Stimulated activated CD4-positive, alpha-beta T cell treated with anti-CD3 and anti-CD28 coated beads, TNF-alpha, amount 100 ng/mL, for 24 hours (primary cell): ENCODE measurements at places on chromosomes 6 and 20.
A peak's percentile ranks its signal among the peaks of the same experiment; 100 is the strongest.

DNA sequence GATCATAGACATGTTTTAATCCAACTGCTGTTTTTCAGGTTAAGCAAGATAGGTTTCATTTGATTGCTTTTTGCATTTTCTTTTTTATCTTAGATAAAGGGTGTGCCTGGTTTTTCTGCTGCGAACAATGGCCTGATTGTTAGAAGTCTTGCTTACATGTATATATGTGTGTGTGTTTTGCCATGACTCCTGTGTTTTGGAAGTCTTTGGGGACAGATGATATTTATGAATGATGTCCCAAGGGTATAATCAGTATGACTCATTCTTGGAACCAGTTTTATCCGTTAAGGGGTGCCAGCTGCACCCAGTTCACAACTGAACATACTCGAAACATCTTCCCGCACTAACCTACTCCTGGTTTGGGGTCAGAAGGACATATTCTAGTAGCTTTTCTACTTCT, 230.1 kb upstream of the SUPT3H start:
- DNase-seq, result no peak

- DNase-seq, result no peak
These were observed 91.7 kb upstream of the SLC22A16 start for GRCh38 chr6:110567957-110568696.

GRCh38 chr6:32685603-32686002, 19.1 kb upstream of the HLA-DQB1 start:
- no peak for DNase-seq

DNA sequence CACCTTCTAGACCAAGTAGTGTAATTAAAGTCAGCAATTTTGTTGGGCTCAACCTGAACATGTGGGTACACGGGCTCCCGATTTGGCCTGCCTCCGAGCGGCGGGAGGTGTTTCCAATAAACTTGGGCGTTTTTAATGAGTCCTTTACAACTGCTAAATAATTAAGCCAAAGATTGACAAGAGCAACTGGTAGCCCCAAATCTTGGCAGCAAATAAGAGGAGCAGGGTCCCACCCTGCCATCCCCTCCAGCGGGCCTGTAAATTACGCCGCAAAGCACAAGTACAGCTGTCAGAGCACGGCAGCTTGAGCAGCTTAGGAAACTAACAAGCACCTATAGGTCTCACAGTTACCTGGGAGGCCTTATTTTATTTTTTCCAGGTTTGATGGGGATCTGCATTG, 217.1 kb downstream of the BMP7 start:
- DNase-seq, result no peak

GRCh38 chr6:47308552-47309290, 984 bp downstream of the TNFRSF21 start:
- no peak for DNase-seq

DNA sequence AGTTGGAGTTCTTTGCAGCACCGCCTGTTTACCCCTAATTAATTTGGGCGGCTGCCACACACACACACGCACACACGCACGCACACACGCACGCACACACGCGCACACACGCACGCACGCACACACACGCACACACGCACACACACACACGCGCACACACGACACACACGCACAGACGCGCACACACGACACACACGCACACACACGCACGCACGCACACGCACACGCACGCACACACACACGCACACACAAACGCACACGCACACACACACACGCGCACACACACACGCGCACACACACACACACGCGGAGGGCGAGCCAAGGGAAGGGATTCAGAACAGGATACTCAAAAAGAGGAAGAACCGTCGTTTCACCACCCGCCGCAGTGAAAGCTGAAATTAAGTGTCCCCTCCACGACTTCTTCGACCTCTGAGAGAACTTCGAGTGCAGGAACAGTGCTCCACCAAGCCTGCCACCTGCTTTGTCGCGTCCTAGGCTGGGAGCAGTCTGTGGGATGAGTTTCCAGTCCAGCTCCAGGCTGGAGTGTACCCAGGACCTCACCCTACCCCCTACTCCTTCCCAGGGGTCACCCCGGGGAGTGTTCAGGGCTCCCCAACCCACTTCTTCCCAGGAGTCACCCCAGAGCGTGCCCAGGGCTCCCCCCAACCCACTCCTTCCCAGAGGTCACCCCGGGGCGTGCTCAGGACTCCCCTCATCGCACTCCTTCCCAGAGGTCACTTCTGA, 1.1 kb downstream of the RNASET2 start:
- no peak for DNase-seq

GRCh38 chr20:7285918-7286556, 518.6 kb downstream of the BMP2 start:
- peak; percentile 16 for DNase-seq

- DNase-seq, result no peak
These were observed 8.0 kb upstream of the LRRC1 start for GRCh38 chr6:53786832-53787231.

DNA sequence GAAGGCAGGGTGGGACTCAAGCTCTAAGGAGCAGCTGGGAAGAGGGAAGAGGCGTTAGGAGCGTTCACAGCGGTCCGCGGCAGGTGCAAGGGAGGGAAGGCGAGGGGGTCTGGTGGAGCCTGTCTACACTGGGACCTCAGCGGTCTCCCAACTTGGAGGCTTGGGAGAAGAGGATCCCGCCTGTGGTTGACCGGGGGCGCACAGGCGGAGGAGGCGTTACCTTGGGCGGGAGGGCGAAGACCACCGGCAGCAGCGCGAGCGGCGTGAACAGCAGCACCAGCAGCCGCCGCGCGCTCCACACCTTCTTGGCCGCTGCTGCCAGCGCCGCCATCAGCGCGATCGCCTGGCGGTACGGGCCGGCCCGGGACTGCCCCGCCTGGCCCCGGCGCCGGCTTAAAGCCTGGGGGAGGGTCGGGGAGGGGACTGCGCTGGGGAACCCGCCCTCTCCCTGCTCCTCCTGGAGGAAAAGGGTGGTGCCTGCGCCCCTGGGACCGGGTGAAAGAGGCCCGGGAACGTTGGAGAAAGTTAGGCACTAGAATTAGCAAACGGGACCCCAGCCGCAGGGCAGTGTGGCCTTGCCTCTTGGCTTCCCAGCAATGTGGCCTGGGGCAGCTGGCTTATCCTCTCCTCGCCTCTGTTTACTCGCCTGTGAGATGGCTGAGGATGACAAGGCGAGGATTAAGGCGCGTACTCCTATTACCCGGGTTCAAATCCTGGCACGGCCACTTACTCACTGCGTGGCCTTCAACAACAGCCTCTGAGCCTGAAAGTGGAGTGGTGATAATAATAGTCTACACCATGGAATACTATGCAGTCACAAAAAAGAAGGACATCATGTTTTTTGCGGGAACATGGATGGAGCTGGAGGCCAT, at the start of gene SLC13A3:
Gene SLC13A3 (minus strand): TSS at position 369 of the 872 bp plus-strand sequence. CDS start 38 bp downstream, at position 331.
- no peak for DNase-seq

- peak; percentile 67 for DNase-seq
These were observed at the start of gene SENP6 for GRCh38 chr6:75601304-75602245. SENP6 (plus strand) TSS chr6:75601880; CDS start chr6:75602525, 645 bp downstream.

DNA sequence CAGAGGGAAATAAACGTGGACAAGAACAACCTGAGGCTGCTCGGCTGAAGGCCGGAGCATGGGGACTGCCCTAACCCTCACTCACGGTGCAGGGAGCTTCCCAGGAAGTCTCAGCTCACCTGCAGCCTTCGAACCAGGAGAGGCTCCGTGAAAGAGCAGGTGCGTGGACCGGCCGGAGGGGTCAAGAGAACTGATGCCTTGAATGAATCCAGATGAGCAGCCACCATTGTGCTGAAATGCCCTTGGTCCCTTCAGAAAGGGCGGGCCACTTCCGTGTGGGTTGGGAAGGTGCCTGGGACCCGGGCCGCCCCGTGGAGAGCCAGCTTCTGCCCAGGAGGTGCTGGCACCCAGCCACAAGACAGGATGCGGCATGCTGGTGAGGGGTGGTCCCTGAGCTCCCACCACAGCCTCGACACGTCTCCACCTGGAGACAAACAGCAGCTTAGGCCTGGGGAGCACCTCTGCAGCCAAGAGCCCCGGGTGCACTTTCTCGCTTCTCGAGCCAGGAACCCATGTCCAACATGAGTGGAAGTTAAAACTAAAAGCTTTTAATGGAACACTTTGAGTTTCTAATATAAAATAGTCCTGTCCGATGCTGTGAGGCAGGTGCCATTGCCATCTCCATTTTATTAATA, 83.5 kb downstream of the TTLL2 start:
- no peak for DNase-seq

DNA sequence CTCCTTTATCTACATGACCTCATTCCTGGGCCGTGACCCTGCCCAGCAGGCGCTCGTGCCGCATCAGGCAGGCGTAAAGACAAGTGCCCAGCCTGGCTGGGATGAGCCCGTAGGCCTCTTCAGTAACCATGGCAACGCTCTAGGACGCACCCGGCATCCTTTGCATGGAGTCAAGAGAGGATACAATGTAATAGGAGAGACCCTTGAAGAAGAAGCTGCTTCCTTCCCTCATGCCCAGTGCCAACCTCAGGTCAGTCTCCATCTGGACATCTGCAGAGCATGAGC, 5.0 kb upstream of the LSM14B start:
- DNase-seq, result no peak

GRCh38 chr6:49551078-49551865, 804 bp downstream of the C6orf141 start:
- DNase-seq, result no peak

DNA sequence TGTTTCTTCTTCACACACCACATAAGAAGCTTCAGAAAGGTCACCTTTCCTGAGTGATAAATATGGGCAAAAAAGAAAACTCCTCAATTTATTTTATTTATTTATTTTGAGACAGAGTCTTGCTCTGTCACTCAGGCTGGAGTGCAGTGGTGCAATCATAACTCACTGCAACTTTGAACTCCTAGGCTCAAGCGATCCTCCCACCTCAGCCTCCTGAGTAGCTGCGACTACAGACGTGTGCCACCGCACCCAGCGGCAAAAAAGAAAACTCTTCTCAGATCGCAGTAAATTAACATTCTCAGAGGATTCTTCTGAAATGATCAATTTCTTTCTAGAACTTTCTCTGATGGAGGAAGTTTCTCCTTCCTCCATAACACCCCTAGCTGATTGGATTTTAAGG, 111.2 kb downstream of the TRERF1 start:
- DNase-seq, result no peak

- DNase-seq, result no peak
These were observed 56.4 kb upstream of the NNAT start for GRCh38 chr20:37464611-37465010.

DNA sequence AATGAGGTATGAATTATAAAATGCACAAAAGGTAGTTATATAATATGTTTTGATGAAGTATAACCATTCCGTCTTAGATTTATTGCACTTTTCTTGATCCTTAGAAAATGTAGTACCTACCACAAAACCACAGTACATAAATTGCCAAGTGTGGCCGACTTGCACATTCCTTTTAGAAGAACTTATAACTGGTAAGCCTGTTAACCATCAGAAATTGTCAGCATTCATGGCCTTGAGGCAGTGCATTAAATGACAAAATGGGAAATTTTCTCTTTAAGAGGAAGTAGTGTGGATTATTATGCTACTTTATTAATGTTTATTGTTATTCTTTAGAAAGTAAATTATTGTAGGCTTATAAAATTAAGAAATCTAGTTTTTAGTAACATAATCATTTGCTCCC, 29.6 kb downstream of the TAB2 start:
- DNase-seq, result no peak

DNA sequence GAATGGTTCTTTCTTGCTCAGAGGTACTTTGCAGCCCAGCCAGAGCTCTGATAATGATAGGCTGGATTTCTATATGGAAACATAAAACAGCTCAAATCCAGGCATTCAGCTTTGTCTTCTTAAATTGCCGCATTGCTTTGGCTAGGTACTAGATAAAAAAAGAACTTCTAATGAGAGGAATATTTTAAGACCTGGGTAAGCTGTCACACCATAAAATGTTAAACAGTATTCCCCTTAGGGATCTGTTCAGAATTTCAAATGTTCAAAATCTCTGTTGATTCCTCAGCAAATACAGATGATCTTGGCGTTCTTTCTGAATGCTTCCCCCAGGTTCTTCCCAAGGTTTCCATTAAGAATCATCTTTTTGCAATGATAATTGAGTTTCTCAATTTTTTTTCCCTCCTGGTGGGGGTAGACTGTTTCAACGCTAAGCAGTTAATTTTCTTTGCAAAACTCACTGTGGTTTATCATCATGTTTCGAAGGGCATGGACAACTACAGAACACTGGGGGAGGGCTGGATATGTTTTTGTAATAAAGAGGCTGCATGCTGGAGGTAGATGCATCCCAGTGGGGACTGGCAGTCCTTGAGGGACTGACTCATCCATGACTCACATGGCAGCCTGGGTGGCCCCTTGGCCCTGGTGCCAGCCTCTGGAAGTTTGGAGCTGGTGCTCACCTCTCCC, 31.0 kb downstream of the TIAM2 start:
- no peak for DNase-seq

DNA sequence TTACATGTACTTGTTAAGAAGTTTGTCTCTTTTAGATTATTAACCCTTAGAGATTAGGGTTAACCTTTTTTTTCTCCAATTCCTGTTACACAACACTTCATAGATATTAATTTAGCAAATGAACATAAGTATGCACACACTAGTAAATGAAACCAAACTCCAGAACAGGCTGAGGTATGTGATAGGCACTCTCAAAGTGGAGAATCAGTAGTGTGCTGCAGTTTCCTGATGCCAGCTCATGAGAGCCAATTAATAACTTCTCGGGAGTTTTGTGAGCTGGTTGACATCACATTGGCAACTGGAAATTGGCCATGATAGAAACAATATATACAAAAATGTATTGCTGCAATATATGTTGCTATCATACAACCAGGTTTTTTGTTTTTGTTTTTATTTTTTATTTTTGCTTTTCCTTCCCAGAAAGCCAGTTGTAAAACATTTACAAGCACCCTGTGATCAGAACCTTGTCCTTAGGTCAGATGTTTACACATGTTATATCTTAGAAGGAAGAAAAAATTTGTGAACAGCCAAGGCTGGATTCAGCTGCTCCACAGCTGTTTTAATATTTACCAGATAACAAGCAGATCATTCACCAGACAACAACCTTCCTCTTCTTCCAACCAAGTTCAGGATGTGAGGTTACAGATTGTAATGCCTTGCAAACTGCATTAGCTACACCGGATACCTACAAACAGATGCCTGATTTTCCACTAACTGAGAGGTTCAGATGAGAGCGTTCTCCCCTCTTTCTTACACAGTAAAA, 42.4 kb upstream of the ECHDC1 start:
- DNase-seq, result no peak
